HuH-7 (cell line): ENCODE measurements at places on chromosomes 2 and 18.

GRCh38 chr2:127398239-127398590 is 10.4 kb upstream of the MAP3K2 start:
- DNase-seq, result no peak

- no peak for DNase-seq
These were observed 243.9 kb downstream of the NR4A2 start for GRCh38 chr2:156088587-156088986.

DNA sequence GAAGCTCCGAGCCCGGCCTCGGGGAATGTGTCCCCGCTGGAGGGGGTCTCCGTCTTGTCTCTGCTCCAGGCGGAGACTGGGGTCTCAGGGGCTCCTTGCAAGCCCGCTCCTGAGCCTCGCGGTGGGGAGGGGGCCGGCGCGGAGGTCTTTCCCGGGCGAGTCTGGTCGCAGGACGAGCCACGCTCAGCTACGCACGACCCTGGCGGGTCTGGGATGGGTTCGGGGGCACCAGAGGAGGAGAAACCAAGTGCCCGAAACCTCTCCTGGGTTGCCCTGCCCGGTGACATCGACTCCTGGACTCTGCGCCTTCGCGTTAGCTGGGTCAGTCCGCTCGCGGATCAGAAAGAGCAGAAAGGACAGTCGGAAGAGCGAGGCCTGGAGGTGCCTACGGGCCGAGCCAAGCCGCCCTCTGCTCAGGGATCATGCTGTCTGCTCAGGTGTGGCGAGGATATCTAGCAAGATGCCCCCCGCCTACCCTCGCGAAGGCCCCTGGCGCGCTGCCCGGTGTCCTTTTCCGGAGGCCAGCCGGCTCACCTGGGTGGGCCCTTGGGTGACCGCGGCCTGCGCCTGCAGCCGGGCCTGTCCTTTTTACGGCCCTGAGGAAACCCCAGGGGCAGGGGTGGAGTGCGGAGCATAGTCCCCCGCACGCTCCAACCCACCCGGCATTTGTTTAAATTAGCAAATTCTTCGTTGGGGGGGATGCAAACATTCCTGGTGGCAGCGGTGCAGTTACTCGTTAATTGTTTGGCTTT is 58.7 kb downstream of the SNORC start:
- DNase-seq, result no peak

GRCh38 chr2:174585657-174586252 is 11.8 kb downstream of the WIPF1 start:
- no peak for DNase-seq

DNA sequence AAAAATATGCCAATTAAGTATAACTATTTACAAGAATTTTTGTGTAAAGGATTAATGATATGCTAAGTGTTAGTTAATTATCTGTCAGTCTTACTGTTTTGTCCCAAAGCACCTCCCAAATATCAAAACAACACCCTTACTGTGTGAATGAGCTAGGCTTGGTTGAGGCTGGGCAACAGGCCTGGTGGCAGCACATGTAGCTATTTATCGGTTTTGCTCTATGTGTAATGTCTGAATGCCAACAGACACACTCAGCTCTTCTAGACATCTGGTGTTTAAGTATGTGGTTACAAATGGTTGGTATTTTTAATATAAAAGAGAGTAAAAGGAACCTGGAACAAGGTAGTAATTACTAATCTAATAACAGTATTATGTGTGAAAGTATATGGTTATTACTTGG is 175.3 kb downstream of the RAB3GAP1 start:
- DNase-seq, result no peak

- no peak for DNase-seq
These were observed 70.6 kb downstream of the LYPD6 start for GRCh38 chr2:149400997-149401396.

DNA sequence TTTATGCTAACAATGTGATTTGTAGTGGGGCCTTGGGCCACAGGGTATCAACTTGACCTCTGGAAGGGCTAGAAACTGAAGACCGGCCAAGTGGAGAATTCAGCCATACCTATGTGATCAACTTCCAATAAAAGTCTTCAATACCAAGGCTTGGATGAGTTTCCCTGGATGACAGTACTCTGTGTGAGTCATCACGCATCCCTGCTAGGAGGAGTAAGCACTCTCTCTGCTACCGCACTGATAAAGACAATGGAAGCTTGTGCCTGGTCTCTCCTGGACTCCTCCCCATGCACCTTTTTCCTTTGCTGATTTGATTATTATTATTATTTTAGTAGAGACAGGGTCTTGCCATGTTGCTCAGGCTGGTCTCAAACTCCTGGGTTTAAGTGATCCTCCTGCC is 58.1 kb downstream of the SKA1 start:
- no peak for DNase-seq

GRCh38 chr18:13180614-13181375 is 37.8 kb upstream of the LDLRAD4 start:
- no peak for DNase-seq

GRCh38 chr18:23721696-23722480 is 32.6 kb downstream of the LAMA3 start:
- DNase-seq, result no peak

DNA sequence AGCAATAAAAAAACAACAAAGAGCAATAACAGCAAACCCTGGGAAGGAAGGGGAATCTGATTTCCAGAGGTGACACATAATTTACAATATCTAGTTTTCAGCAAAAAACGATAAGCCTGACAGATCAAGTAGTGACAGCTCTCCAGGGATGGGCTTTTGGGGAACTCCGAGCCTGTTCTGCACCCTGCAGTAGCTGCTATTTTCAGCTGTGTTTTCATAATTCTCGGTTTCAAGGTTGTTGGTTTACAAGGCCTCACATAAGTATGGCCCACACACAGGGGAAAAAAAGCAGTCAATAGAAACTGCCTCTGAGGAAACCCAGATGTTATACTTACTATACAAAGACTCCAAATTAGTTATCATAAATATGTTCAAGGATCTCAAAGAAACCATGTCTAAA is 67.7 kb upstream of the CTLA4 start:
- no peak for DNase-seq
